Brain (organoid and tissue), 16 donors: ENCODE measurements at places on chromosomes 1 and 21. TPM values are rescaled to one million over a fixed set of nuclear protein-coding genes. Genes with fewer than 3 reads are reported as not detected.

DNA sequence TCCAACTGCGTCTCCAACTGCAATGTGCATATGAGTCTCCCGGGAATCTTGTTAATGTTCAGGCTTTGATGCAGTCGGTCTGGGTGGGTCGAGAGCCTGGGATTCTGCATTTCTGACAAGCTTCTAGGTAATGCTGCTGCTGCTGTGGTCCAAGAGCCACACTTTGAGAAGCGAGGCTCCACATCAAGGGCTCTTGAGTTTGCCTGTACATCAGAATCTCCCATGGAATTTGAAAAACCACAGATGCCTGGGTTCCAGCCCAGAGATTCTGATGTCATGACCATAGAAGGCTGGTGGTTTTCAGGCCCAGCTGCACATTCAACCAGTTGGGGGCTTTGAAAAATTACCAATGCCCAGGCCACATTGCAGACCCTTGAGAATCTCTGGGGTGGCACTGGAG is 93.9 kb upstream of the TARDBP start:
- no peak for DNase-seq

Gene FLG
- polyA plus RNA-seq: not detected

Gene KCNJ9
- polyA plus RNA-seq: 19.0 TPM

GRCh38 chr1:18230321-18230720 is 122.7 kb downstream of the IGSF21 start:
- peak; percentile 57 for DNase-seq

GRCh38 chr1:215606564-215607168 is 39.6 kb downstream of the KCTD3 start:
- DNase-seq: no peak
